ENCODE measurements at places on chromosomes 6 and 20. TPM values are rescaled to one million over a fixed set of nuclear protein-coding genes. Genes with fewer than 3 reads are reported as not detected.

Gene COL12A1
- 5.1 TPM for total RNA-seq

Gene BIRC7
- total RNA-seq = 4.7 TPM

Gene SLC17A1
- total RNA-seq = not detected

Gene RNF114
- total RNA-seq = 74.4 TPM

Gene TRIM31
- total RNA-seq = 1.2 TPM

Gene POU5F1
- 5.3 TPM for total RNA-seq

Gene HMGCLL1
- 0.12 TPM for total RNA-seq

Gene TLDC2
- total RNA-seq = not detected
